ENCODE measurements at places on chromosomes 3 and 15.

GRCh38 chr15:27025481-27025966, 54.5 kb downstream of the GABRG3 start:
- DNase-seq = no peak

DNA sequence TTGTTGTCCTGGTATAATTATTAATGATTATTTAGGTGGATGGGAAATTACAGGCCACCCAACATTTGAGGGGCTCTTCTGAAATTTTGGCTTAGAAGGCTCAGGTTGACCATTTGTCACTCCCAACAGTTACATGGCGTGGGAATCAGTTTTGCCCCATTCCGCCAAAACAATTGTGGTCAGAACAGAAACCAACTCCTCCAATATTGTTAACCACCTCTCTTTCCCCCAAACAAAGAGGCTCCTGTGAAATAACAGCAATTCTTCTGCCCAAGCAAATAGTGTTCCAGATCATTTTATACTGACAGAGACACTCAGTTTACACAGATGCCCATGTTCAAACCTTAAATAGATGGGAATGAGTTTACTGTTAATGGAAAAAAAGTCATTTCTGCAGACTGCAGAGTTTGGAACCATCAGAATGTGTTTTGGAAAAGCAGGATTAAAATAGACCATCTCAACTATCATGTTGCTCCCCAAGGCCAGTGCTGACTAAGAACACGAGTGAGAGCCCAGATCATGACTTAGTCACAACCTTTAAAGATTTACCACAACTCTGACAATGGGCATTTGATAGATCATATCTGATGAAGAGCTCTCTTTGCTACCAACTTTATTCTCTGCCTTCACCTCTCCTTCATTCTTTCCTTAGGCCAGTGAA, 102.1 kb downstream of the DUT start:
- DNase-seq = no peak

DNA sequence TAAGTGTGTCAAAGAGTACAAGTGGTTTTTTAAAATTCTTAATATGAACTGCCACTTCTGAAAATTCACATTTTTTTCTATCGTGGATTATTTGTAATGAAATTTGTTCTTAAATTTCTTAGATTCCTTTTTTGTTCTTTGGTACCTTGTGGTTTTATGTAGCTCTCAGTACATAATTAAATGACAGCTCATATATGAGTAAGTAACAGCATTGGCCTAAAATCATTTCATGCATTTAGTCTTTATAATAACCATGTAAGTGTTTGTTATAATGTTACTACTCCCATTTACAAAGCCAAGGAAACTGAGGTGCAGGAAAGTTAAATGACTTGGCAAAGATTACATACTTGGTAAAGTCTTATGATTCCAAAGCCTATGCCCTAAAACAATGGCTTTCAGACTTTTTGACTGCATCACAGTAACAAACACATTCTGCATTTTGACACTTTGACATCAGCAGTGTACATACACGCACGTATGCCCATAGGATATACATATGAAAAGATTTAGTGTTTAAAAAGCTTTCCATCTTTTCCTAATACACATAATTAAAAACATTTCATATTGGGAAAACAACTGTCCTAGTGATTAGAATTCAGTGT, 14.9 kb downstream of the SPRED1 start:
- DNase-seq = no peak

DNA sequence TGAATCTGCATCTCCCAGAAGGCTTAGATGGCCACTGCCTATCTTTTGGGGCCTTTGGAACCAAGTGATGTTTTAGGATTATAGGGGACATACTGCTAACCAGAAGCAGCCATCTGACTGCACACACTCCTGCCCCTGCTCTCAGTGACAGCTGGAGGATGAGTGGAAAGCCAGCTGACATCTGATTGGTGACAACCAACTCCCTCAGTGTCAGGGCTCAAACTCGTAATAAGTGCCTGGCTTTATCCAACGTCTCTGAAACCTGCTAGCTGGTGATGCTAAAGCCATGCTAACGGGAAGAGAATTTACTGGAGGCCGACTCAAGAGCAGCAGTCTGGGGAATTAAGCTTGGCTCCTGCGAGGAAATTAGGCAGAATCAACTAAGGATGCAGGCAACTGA, 35.1 kb downstream of the KY start:
- no peak for DNase-seq

DNA sequence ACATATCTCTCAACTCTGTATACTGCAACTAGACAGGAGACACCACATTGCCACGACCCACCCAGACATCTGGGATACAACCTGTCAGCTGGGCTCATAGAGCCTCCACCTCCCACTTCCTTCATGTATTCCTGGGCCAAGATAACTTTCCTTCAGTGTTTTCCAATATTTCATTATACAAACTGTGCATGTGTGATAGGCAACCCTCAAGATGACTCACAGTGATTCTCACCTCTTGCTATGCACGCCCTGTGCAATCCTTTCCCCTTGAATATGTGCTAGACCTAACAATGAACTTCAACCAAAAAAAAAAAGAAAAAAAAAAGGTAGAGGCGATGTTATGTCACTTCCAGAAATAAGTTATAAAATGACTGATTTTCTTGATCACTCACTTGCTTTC, 138.0 kb upstream of the ALCAM start:
- DNase-seq = no peak

DNA sequence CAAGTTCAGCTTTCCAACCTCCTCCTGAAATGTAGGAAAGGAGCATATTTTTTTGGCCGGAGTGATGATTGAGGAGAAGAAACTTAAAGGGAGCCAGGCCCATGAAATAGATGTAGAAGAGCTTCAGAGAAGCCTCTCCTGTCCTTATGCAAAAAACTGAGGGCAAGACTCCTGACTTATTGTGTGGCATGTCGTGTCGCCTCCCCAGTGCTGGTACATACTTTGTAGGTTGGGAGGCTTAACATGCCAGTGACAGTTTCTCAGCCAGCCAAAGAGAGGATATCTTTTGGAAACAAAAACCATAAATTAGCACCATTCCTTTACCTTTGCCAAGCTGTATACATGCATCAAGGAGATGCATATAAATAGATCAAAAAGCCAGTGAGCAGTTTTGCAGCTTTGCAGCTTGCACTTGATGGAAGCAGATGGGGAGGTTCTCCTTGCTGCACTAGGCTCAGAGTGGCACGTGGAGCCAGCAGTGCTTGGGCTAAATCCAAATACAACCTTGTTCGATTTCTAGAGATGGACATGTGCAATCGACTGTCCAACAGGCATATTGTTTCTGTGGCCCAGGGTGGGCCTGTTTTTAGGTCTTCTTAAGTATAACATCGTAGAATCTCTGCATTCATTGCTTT, 10.2 kb downstream of the SLCO3A1 start:
- no peak for DNase-seq

GRCh38 chr3:15645740-15646501, 44.4 kb downstream of the BTD start:
- DNase-seq = no peak

GRCh38 chr3:51967384-51968169, at the start of gene PCBP4:
TSS of gene PCBP4 (minus strand) at chr3:51967454. CDS start at chr3:51961240, 6,214 bp downstream.
- DNase-seq = peak; percentile 39

DNA sequence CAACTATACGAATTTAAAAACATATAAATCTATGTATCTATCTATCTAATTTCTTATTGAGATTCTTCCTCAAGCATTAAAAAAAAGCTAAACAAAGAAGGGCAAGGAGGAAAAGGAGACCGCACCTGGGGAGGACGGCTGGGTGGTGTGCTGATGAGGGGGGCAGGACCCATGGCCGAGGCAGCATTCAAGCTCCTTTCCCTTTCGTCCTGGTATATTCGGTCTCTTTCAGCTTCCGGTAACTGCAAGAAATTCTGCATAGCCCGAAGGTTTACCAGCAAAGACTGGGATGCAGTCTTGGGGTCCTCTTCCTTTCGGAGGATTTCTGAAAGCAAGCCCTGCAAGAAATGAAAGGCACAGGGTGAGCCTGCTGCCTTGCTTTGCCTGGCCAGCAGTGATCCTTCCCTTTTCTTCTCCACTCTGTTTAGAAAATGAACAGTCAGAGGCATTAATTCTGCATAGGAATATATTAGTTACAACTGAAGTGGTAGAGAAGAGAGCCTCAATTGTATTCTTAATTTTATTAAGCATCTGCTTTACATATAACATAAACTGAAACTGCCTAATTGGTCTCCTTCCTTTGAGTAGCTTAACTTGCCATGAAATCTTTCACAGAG, 38.8 kb downstream of the SATB1 start:
- no peak for DNase-seq

DNA sequence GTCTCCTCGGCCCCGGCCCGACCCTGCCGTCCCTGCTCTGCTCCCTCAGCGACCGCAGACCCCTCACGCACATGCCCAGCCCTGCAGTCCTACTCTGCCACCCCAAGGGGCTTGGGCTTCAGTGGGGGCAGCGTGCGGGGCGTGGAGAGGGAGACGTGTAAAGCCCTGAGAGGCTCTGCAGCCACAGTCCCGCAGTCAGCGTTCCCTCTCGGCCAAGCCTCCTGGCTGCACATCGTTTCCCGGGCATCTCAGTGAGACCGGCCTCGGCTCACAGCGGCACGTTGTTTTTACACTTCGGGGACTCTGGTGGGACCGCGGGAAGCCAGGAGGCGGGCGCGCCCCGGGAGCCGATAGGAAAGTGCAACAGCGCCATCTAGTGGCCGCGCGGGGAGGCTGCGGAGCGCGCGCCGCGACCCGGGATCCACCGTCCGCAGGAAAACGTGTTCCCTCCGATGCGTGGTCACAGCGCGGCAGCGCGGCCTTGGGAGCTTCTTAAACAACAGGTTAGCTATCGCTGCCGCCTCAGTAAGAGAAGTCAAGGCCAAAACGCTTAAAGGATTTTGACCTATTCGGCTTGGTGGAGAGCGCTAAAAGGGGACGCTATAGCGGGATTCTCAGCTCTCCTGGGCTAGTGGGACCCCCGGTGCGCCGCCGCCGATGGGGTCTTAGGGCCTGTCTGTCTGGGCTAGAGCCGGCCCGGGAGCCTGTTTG, 226.8 kb upstream of the IGF1R start:
- DNase-seq = peak; percentile 24

DNA sequence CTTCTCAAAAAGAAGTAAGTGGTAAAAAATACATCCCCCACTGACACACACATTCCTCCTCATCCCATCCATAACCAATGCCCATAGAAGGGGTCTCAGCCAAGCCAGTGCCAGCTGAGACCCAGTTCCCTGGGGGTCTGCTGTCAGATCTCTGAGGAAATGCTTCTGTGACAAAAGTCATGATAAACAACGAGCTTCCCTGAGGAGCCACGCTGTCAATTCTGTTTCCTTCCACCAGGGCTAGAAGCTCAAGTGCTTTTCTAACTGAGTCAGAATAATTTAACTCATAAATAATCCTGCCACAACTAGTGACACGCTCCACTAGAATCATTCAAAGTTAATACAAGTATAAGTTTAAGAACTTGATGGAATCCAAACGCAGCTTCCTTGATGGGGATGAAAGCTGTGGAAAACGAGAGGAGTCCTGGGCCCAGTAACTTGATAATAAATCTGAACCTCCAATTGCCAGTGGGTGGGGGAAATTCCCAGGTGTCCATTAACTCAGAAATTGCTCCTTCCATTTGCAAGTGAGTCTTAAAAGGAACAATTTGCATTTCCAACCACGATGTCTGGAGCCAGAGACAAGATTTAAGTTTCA, 348.7 kb upstream of the LMCD1 start:
- no peak for DNase-seq

DNA sequence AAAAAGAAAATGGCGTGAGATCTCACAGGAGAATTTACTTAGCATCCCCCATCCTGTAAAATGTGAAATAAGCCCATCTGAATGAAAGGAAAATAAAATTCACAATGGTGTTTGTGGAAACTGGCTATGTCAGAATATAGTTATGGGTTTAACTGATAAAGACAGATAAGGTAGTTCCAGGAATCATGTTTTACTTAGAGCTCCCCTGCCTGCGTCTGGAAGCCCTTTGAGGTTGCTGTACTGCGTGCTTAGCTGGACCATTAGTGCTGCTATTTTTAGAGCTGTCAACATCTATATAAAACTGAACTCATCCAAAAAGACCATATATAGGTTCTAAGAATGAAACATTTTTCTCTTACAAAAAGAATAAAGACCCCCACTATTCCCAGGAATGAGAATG, 130.8 kb downstream of the LSAMP start:
- no peak for DNase-seq

DNA sequence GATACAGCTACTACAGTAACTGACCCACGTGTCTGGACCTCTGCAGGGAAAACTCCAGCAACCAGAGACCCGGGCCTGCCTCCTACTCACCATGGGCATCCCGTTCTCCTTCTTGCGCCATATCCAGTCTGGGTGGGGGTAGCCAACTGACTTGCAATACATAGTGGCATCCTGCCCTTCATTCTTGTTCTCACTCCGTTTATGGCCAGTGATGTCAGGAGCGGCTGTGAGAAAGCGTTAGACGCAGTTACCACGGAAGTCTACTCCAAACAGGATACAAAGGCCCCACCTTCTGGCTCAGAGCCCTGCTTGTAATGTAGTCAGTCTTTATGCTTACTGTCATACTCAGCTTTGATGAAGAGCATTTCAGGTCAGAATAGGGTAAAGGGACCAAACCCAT, 59.6 kb downstream of the NPTN start:
- no peak for DNase-seq

DNA sequence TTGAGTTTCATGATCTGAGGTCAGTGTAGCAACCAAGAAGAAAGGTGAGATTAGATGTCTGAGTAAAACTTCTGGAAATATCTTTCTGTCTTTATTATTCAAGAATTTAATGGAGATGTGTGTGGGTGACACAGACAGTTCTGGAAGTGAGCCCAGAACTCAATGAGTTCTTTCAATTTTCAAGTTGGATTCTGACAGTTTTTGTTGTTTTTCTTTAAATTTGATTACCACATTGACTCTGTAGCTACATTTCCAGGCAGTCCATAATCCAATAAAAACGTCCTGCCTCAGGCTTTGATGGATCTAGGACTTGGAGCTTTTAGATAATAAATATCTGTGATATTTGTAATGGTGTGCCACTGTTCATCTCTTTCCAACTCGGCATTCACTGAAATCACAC, 3.9 kb upstream of the PARP14 start:
- DNase-seq = no peak

DNA sequence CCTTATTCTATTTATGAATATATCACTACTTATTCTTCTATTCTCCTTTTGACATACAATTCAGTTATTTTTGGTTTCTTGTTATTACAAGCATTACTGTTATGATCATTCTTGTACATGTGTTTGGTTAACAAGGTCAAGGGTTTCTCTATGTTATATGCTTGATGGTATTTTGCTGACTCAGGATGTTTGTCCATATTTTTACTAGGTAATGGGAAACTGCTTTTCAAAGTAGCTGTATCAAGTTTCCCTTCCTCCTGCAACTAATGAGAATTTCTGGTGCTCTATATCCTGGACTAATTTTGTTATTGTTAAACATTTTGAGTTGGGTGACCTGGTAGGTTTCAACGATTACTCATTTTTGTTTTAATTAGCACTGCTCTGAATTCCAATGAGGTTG, 841.0 kb downstream of the OTOL1 start:
- no peak for DNase-seq

DNA sequence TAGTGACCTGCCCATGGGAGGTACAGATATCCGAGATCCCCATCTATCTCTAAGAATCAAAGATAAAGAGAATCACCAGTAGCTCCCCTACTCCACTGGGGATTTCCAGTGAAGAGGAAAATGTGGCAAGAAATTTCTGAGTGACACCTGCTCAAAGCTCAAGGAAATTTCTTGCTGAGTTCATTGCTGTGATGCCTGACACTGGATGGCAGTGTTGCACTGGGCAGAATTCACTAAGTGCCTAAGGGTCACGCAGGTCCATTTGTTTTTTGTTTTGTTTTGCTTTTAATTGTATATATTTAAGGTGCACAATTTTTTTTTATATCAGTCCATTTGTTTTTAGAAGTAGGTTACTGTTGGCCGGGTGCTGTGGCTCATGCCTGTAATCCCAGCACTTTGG, 109.5 kb upstream of the KCNAB1 start:
- DNase-seq = no peak

- no peak for DNase-seq
Observed at GRCh38 chr3:144866476-144866875, 894.9 kb downstream of the DIPK2A start.
